ENCODE measurements at places on chromosomes 12 and 14. TPM values are rescaled to one million over a fixed set of nuclear protein-coding genes. Genes with fewer than 3 reads are reported as not detected.
A peak's percentile ranks its signal among the peaks of the same experiment; 100 is the strongest.

DNA sequence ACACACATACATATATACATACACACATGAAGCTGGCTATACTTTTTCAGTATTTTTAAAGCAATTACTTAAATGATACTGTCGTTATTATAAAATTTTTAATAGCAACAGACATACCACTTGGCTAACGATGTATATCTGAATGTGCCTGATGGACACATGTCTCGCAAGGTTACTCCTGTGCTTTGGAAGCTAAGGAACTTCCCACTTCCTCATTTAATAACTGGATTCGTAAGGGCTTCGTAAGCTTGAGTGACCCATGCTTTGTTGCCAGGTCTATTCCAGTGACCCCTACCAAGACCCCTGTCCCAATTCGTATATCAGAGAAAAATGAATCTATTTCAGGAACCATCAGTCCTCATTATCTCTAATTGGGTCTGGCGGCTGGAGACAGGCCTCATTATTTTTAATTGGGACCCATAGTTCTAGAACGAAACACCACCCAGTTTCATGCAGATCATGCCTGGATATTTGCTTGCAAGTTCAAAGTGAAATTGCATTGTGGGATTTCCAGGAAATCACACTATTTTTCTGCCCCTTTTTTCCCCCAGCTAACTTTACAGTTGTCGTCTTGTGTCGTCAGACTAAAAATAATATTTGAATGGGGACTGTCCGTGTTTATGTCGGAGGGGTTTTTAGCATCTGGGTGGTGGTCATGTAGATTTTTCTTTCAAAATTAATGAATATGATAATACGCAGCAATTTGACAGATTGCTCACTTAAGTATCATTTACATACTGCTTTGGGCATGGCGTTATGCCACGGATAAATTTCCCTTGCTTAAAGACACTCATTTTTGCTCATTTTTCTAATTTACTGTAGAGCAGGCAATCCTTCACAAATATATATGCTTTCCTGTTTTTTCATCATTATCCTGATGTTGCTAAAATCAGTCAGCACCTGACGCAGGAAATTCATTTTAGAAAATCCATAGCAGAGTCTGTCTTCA is 17.1 kb upstream of the MYO1H start:
- no peaks in the 10 kb centered on the region for H3K36me3 ChIP-seq
- no peaks in the 10 kb centered on the region for H3K27me3 ChIP-seq
- no peak overlapping the region for H3K4me3 ChIP-seq
- DNase-seq: no peak
- H3K4me1 ChIP-seq: peaks cover 17% of the 10 kb centered on the region
- no peak overlapping the region for H3K27ac ChIP-seq

- no peak for DNase-seq
These were observed 95.9 kb downstream of the SETD3 start for GRCh38 chr14:99384450-99385417.

DNA sequence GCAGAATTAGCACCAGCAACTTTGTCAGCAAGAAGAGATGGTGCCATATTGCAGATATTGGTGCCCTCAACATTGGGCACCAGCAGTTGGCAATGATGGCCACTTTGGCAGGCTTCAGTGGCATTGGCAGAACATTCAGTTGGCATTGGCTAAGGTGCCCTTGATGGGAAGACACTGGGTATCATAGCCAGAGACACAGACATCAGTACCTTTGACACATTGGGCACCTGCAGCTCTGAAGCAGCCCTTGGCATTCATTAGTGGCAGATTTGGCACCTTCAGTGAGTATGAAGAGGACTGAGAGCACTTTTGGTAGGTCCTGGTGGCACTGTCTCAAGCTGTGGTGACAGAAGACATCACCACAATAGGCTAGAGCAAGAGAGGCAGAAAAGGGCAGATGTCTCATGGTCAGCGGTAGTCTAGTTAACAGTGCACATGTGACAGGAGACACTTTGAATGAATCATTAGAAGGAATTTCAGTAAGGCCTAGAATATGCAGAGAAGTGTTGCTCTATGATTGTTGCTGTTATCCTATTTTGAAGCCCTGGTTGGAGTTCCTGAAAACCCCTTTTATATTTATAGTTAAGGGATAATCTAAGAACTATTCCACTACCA is 422.2 kb downstream of the APAF1 start:
- H3K27me3 ChIP-seq: no peaks in the 10 kb centered on the region
- no peaks in the 10 kb centered on the region for H3K36me3 ChIP-seq
- H3K4me3 ChIP-seq: no peak overlapping the region
- DNase-seq: no peak

- H3K36me3 ChIP-seq: no peaks in the 10 kb centered on the region
- peak; percentile 93 for DNase-seq
- peak within 1 kb of the TSS; percentile 92 for H3K27ac ChIP-seq
These were observed at the start of gene MIPOL1 for GRCh38 chr14:37197421-37198272. TSS of gene MIPOL1 (plus strand) at chr14:37197937. CDS start at chr14:37247889, 49,952 bp downstream.

DNA sequence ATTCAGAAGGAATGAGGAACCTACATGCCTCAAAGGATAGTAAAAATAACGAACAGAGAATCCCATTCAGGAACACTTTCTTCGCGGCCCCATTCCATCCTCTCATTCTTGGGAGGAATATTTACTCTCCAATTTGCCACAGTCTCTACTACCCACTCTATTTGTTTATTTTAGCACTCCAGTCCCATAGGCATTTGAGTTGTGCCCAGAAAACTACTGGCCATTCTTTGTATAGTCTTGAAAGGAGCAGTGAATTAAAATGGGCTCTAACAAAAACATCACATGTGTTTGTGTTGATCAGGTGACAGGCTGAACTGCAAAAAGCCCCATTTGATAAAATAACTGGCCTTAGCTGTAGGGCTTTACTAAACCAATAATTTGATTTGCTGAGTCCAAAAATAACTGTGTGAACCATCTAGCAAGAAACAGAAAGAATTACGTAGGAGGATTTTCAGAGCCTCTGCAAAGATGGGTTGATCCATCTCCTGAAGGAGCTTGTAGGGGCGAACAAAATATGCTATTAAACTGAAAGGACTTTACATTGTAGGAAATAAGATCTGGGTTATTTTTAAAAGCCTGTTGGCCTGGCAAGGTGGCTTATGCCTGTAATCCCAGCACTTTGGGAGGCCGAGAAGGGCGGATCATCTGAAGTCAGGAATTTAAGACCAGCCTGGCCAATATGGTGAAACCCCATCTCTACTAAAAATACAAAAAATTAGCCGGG is 142.3 kb upstream of the CPNE8 start:
- no peak overlapping the region for H3K27ac ChIP-seq
- DNase-seq: no peak
- no peak overlapping the region for H3K4me3 ChIP-seq
- H3K27me3 ChIP-seq: no peaks in the 10 kb centered on the region
- H3K4me1 ChIP-seq: peaks cover 7% of the 10 kb centered on the region

The SCFD1 gene
- total RNA-seq: 29.6 TPM

The KRT83 gene
- not detected for total RNA-seq

The P2RX2 gene
- total RNA-seq: 1.7 TPM

The RERGL gene
- 2.6 TPM for total RNA-seq
